ENCODE measurements at places on chromosomes 1 and 21.

GRCh38 chr1:216612291-216612690, 110.9 kb downstream of the ESRRG start:
- DNase-seq, result no peak

DNA sequence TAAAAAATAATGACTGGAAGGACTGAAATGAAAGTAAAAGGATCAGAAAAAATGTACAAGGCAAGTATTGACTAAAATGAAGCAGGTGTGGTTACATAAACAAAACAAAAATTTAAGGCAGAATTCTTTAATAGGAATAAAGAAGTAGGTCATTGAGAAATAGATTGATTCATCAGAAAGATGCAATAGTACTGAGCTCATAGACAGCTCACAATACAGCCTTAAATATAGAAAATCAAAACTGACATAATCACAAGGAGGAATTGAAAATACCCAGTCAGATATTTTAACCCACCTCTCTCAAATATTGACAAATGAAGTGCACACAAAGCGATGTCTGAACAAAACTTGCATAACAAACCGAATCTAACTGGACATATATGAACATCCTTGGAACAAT, 366.8 kb upstream of the DPYD start:
- DNase-seq, result no peak

GRCh38 chr21:26112975-26113374, 57.6 kb downstream of the APP start:
- no peak for DNase-seq

DNA sequence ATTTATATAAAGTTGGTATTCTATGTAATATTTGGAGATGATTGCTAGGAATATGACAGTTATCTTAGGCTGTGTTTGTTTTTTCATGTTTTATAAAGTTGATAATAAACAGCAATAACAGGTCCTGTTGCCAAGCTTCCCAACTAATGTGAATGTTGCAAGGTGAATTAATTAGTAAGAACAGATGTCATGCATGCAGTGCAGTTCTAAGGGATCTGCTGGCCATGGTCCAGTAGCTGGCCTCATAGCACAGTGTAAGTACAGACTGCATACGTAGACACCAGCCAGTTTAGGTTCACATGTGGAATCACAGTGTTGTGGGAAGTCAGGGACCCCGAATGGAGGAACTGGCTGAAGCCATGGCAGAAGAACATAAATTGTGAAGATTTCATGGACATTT, 478.2 kb downstream of the NEGR1 start:
- no peak for DNase-seq

- no peak for DNase-seq
Observed at GRCh38 chr1:211231873-211232272, 27.3 kb upstream of the RCOR3 start.

DNA sequence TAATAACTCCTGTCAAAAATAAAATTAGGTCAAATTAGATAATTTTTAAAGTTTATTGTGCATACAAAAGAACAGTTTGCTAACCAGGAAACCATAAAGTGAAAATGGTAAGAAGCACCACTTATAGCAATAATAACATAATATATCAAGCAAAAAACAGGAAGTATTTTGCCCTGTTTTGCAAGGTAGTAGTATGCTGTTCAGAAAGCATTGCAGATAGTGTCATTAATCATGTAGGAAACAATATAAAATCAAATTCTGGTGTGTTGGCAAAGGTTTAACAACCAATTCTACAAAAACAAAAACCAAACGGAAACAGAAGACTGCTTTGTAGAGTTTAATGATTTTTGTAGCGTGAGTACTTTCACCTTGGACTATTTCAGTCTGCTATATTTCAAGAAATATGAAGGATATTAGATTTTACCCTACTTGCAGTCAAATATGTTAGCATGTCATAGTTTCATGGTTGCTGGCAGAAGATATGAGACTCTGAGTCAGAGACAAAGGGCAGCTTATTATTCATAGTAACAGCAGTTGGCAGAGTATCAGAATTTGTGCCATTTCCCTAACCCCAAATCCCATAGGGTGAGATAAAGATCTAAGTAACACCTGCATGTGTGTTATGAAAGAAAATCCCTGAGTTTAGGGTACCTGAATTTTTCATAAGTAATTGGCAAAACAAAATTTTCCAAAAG, 729.0 kb upstream of the BRINP3 start:
- no peak for DNase-seq

GRCh38 chr1:58657082-58657481, 42.8 kb downstream of the MYSM1 start:
- no peak for DNase-seq

DNA sequence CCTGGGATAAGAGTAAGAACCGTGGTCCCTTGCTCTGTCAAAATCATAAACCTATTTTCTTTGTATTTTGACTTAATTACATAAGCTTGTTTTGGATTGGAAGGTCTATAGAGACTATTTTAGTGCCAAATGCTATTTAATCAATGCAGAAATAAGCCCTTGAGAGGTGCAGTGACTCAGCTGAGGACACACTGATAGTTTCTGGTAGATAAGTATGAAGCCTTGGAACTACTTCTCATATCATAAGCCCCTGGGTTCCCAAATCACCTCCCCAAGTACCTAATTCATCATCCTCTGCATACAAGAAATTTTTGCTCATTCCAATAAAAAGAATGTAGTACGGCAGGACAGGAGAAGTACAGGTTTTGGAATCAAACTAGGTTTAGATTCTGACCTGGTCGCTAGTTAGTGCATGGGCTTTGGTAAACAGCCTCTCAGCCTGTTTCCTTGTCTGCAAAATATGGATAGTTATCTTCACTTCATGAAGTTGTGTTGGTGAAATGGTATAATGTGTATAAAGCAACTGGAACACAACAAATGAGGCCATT, 3.3 kb upstream of the CD55 start:
- peak; percentile 64 for DNase-seq

DNA sequence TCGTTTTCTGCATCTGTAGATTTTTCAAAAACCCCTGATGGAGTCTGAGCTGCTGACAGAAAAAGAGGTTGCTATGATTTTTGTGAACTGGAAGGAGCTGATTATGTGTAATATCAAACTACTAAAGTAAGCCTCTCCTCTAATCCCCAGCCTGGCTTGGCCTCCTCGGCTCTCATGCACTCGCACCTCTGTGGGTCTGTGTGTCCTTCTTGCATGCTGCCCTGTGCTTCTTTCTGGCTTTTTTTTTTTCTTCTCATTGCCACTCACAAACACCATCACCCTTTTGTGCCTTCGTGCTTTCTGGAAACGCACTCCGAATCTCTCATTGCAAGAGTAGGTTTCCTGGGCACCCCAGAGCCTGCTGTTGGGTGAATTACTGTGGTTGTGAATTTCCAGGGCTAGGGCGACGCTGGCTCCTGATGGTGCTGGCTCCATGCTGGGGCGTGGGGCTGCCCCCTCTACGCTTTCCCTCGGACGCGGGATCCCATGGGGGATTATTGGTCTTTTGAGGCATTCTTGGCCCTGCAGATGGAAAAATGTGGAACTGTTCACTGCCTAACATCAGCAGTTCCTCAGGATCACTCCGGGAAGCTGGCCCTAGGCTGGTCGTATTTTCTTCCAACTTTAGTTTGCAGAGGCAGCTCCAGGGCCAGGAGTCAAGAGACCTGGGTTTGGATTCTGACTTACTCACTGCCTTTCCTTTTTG, 56.8 kb downstream of the ATP5PO start:
- DNase-seq, result no peak

- DNase-seq, result no peak
Observed at GRCh38 chr1:245212221-245212710, 57.5 kb downstream of the KIF26B start.

- peak; percentile 88 for DNase-seq
Observed at GRCh38 chr1:186194107-186194756, 180.8 kb downstream of the TPR start.

GRCh38 chr1:58968360-58968952, 184.6 kb upstream of the JUN start:
- no peak for DNase-seq

- no peak for DNase-seq
Observed at GRCh38 chr1:161954466-161954865, 69.2 kb downstream of the OLFML2B start.

- DNase-seq, result no peak
Observed at GRCh38 chr1:26626994-26627393, 68.8 kb upstream of the ARID1A start.

GRCh38 chr1:212536586-212536985, 72.0 kb upstream of the ATF3 start:
- no peak for DNase-seq

DNA sequence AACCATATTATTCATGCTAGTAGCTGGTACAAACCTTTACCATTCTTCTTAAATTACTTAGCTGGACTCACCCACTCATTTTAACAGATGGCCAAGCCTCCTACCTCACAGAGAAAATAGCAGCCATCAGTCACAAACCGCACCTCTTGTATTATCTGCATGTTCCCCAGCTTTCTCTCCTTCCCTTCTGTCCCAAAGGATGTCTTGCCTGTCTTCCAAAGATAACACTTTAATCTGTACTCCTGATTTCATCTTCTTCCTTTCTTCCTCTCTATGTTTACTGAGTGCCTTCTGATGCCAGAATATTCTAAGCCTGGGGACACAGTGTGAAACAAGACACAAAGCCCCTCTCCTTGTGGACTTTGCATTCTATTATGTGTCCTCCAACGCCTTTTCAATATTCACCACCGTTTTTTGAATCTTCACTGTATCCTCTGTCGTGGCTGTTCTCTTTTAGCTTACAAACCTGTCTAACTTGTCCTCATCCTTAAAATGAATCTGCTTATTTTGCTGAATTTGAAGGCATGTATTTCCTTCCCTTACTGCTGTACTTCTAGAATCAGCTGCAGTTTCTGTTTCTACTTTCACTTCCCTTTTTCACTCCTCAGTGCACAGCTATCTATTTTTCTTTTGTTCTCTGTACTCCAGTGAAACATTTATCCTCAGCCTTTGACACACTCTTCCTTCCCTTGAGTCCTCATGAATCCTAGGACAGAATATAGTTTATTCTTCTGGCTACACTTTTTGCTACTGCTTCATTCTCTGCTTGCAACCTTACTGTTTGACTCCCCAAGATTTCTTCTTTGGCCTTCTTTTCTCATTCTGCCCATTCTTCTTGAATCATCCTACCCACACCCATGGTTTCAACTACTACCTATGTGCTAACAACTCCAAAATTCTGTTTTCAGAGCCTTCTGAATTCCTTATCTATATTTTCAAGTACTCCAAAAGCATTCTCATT, 216.9 kb upstream of the SAMSN1 start:
- no peak for DNase-seq

- DNase-seq, result no peak
Observed at GRCh38 chr1:214018386-214019268, 30.9 kb downstream of the PROX1 start.

DNA sequence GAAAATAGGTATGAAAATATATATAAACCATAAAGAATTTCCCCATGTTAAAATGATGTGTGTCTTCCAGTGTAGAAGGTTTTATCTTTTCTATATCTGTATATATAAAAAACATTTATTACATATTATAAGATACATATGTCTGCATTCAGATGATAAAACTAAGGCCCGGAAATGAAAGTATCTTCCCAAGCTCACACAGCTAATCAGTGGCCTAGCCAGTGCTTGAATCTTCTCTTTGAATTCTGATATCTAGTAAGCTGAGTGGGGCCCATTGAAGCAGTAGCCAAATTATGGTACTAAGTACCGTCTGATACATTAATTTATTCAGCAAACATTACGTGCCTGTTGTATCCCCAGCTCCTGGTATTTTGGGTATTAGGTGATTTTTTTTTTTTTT, 28.6 kb downstream of the UCK2 start:
- DNase-seq, result no peak

Measured in trophoblast cell (in vitro differentiated cells and primary cell).